GDM1 (cell line): ENCODE measurements at places on chromosomes 11 and 22.

DNA sequence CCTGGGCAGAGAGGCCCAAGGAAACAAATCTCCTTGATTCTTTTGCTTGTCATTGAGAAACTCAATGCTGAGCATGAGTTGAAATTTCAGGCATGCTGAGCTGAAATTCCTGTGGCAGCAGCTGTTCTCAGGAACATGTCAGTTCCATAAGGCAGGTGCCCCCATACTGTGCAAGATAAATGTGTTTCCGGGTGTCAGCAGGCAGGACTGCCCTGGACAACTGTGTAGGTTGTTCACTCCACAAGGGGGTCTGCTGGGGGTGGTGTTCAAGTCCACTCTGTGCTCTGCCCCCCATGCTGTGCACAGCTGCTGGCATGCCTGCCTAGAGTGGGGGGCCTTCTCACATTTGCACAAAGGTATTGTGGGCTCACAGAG lies 133.7 kb downstream of the CTTN start:
- DNase-seq, result no peak

DNA sequence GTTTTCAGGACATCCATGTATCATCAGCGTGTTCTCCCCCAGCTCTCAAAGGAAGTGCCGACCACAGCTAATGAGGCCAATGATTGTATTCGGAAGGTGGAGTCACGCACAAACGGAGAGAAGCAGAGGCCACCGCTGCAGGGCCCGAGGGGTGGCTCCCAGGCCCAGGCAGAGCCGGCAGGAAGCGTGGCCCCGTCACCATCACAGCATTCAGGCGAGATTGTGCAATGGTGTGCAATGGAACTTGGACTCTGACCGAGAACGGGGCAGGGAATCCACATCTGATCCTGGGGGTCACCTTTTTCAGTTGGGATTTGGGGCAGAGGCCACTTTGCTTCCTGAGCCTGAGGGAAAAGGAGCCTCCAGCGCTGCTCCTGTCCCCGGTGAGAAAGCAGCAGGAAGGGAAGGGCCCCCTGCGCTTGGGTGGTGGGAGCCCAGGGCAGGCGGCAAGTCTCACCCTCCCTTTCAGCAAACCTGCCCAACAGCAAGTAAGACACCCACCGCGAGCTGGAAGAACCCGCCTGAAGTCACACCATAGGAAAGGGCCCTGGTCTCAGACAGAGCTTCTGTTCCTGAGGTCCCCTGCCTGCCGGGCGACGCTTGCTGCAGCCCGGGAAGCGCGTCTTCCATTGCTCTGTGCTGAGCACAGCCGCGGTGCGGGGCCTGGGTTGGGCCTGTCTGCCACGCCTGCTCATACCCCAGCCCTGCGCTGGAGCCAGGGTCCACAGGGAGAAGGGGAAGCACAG lies 1430.7 kb downstream of the BRD1 start:
- no peak for DNase-seq

- no peak for DNase-seq
Observed at GRCh38 chr11:1942558-1943260, 4.4 kb upstream of the MRPL23 start.

DNA sequence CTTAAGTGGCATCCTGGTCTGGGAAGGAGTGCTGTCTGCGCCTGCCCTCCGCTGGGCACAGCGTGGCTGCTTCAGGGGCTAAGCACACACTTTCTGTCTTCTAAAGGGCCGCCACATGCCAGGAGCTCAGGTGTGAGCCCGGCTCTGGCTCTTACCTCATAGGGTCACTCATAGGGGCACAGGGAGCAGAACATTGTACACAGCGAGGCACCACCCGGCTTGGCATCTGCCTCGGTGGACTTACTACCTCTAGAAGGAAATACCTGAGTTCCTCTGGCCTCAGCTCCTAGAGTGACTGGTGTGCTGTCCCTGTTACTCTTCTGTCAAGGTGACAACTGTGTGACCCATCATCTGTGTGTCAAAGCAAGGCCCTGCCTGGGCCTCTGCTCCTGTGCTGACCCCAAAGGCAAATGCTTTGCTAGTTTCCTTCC lies 13.4 kb downstream of the NEAT1 start:
- DNase-seq, result no peak

DNA sequence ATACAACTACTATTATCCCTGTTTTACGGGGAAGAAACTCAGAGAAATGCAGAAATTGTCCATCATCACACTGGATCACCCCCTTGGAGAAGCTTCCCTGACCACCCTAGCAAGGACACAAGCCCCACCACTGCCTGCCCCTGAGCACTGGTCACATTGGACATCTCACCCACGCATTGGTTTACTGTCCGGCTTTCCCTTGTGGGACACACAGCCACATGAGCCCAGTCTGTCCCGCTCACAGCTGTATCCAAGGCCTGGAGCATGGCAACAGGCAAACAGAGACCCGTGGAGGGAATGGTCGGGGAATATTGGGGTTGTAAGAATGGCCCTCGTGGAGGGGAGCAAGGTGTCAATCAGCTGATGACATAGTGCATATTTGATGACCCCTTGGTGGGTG lies 42.7 kb upstream of the FGF3 start:
- no peak for DNase-seq

- DNase-seq, result no peak
Observed at GRCh38 chr22:29948385-29948769, 65.4 kb downstream of the MTMR3 start.

- DNase-seq, result no peak
Observed at GRCh38 chr11:44565953-44566949, 788 bp downstream of the CD82 start.

GRCh38 chr11:32891657-32892354 lies 805 bp upstream of the QSER1 start:
- DNase-seq, result no peak

DNA sequence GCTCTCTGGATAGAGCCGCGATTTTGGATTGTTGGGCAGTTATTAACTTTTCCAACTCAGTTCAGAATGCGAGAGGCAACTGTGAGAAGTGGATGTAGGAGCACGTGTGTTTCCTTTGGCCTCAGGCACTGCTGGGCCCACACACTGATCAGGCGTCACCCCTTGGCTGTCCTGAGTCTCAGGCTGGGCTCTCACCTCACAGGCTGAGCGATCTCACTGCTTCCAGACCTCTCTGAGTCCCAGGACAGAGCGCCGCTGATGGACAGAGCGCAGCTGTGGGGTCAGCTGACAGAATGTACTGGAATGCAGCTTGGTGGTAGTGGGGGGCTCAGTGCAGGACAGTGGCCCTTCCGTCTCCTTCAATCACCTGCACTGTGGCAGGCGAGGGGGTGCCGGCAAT lies 516.2 kb downstream of the TBC1D22A start:
- no peak for DNase-seq

GRCh38 chr11:45092404-45092785 lies 54.0 kb upstream of the PRDM11 start:
- peak; percentile 17 for DNase-seq

- DNase-seq, result no peak
Observed at GRCh38 chr11:62613291-62613778, 278 bp downstream of the ROM1 start.

DNA sequence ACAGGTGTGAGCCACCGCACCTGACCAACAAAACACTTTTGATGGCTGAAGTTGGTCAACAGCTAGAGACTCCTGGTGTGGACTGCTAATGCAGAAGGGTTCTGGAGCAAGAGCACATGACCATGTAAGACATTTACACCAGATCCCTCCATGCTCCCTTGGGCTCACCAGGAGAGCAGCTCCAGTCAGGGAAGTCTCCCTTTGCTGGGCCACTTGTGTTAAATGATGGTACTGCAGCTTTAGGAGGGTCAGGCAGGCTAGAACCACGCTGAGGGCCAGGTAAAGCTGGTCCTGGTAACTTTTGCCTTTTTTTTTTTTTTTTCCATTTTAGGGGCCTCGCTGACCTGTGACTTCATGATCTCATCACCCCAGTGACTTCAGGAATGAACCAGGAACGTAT lies 146.4 kb downstream of the FBXO7 start:
- DNase-seq, result no peak

DNA sequence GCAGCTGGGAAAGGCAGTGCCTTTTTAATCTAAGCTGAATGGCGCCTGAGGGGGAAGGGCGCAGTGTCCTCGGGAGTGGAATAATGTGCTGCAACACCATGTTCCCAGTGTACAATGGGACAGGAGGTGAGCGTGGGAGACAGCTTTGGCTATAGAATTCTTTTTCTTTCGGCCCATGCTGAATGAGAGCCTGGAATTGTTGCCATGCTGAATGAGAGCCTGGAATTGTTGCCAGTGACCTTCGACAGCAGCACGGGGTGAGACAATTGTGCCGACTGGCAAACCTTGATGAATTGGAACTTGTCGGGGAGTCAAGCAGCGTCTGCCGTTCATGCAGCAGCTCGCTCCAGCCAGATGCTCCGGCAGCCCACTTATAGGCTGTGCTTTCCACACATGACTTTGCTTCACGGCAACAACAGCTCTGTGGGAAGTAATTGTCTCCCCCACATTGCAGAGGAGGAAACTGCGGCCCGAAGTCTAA lies 141.4 kb upstream of the E2F8 start:
- no peak for DNase-seq

GRCh38 chr22:49785841-49786471 lies 41.7 kb downstream of the BRD1 start:
- DNase-seq, result no peak

DNA sequence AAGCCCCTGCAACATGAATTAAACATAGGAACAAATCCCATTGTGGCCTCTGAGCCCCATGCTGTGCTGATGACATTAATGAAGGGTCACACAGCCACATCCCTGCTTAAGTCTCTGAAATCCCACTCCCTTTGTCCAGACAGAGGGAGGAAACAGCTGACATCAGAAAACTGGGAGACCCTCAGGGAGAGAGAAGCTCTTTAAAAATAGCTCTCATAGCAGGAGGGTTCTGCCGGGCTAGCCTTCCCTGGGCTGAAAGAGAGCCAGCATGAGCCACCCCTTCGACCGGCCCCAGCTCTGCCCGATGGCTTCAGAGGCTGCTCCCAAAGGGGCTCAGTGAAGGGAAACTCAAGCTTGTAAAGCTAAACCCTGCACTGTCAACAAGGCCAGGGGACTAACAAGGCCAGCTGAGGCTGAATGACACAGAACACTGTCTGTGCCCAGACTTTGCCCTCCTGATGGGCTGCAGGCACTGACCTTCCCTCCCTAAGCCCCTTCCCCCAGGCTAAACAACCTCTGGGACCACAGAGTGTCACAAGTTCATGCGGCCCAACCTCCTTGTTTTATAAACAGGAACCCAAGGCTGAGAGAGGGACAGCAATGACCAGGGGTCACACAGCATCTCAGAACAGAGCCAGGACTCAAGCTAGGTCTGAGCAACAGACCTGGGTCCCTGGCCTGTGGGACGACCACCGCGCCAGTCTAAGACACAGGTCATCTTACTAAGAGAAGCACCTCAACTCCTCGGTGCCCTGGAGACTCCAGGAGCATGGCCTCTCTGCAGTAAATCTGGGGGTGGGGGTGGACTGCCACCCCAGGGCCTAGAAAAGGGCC lies 163.8 kb downstream of the CHST1 start:
- no peak for DNase-seq

GRCh38 chr11:134625151-134625550 lies 213.1 kb upstream of the B3GAT1 start:
- DNase-seq, result no peak

- no peak for DNase-seq
Observed at GRCh38 chr11:64568584-64569140, 22.4 kb upstream of the SLC22A12 start.

- DNase-seq, result no peak
Observed at GRCh38 chr11:32983506-32983905, 32.2 kb upstream of the DEPDC7 start.

DNA sequence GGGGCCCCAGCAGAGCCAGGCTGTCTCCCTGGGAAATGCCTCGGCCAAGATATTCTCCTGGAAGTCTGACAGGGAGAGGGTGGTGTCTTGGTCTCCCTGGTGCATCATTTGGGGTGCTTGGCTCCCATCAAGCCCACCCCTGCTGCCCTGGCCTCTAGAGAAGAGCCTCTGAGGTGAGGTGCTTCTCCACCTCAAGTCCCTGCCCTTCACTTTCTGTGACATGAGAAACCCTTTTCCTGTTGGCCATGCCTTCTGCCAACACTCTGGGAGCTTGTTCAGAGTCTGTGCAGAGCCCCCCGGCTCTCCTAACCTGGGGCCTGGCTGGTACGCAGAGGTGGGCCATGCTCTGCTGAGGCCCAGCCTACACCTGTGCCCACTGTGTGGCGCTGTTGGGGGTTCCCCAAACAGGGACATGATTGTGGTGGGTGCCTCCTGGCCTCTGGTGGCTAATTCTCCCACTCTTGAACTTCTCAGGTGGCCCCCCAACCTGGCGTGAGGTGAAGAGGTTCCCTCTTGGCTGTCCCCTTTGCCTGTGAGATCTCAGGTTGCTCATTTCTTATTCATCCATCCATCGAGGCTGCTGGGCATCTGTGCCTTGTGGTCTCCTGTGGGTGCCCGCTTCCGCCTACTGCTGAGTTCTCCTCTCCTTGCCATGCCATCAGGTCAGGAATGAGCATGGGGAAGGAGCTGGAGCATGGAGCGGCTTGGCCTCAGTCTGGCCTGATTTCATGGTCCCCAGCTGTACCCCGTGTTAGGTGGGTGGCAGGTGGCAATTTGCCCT lies 19.2 kb upstream of the DGCR8 start:
- no peak for DNase-seq
